SJSA1 (cell line): ENCODE measurements at places on chromosomes 3 and 15.
A peak's percentile ranks its signal among the peaks of the same experiment; 100 is the strongest.

- no peaks in the 10 kb centered on the region for H3K36me3 ChIP-seq
- no peaks in the 10 kb centered on the region for H3K27me3 ChIP-seq
- no peak for DNase-seq
- no peak overlapping the region for H3K27ac ChIP-seq
- H3K4me3 ChIP-seq: no peak overlapping the region
- H3K4me1 ChIP-seq: no peaks in the 10 kb centered on the region
Measured at GRCh38 chr3:19717736-19718135, 216.3 kb downstream of the EFHB start.

DNA sequence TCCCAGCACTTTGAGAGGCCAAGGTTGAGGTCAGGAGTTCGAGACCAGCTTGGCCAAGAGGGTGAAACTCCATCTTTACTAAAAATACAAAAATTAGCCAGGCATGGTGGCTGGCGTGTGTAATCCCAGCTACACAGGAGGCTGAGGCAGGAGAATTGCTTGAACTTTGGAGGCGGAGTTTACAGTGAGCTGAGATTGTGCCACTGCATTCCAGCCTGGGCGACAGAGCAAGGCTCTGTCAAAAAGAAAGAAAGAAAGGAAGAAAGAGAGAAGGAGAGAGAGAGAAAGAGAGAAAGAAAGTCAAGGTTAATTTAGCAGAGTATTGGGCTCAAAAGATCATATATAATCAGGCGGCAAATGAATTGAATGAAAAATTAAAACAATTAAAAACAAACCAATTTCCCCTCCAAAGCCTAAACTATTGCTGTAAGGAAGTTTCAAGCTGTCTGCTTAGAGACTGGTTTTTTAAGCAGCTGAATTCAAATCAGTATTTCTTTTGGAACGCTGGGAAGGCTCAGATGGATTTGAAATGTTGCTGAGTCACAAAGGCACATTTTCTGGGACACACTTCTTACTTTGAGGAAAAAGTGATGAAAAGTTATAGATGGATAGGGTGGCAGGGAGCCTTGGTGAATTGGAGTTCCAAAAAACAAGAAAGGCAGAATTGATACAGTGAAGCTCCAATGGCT is 81.3 kb upstream of the BHLHE40 start:
- H3K27ac ChIP-seq: peak overlapping the region; percentile 26; the same call in 1 of the 2 replicates
- no peaks in the 10 kb centered on the region for H3K27me3 ChIP-seq
- no peak overlapping the region for H3K4me3 ChIP-seq
- no peaks in the 10 kb centered on the region for H3K36me3 ChIP-seq

DNA sequence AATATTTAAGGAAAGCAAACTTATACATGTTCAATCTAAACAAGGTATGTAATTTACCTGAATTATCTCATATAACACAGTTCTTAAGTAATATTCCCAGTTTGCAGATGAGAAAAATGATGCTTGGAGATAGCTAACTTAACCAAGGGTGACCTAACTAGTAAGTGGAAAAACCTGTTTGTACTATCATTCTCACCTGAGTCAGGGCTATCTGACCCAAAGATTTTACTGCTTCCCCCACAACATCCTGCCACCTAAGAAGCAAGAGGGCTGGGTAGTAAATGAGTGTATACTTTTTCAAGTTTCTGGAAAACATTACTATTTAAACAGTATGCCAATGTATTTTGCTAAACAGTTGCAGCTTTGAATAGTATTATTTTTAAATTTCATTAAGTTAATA is 10.6 kb downstream of the TP63 start:
- no peak for DNase-seq
- no peak overlapping the region for H3K27ac ChIP-seq
- H3K4me3 ChIP-seq: no peak overlapping the region
- no peaks in the 10 kb centered on the region for H3K36me3 ChIP-seq
- no peaks in the 10 kb centered on the region for H3K4me1 ChIP-seq

DNA sequence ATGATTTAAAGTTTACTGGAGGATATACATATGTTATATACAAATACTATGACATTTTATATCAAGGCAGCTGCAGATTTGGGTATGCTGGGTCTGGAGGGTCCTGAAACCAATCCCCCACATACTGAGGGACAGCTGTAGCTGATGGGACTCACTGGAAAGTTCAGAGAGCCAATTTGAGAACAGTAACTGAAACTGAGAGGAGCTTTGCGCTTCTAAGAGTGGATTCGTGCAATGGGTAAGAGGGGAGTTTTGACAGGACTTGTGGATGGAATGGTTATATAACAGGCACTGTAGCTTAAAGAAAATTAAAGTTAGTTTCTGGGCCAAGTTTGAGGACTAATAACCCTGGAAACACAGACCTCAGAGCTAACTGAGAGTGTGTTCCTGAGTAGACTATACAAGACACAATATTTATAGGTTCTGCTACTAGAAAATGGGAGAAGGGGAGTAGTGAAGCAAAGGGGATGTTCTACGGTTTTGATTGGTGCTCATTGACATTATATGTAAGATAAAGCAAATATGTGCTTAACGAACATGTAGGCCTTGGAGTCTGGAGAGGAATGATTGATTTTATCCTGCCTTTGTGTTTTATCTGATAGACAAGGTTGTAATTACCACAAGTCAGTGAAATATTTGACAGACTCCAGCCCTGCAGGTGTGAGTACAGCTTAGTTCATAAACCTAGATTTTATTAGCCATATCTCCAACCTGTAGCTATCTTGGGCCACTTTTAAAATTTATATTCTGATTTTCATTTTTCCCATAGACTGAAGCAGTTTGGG is 4.8 kb upstream of the ZMAT3 start:
- peaks cover 4% of the 10 kb centered on the region; the same call in 1 of the 2 replicates for H3K36me3 ChIP-seq
- peaks cover 7% of the 10 kb centered on the region for H3K4me1 ChIP-seq
- DNase-seq: no peak
- H3K4me3 ChIP-seq: no peak overlapping the region
- H3K27me3 ChIP-seq: no peaks in the 10 kb centered on the region

DNA sequence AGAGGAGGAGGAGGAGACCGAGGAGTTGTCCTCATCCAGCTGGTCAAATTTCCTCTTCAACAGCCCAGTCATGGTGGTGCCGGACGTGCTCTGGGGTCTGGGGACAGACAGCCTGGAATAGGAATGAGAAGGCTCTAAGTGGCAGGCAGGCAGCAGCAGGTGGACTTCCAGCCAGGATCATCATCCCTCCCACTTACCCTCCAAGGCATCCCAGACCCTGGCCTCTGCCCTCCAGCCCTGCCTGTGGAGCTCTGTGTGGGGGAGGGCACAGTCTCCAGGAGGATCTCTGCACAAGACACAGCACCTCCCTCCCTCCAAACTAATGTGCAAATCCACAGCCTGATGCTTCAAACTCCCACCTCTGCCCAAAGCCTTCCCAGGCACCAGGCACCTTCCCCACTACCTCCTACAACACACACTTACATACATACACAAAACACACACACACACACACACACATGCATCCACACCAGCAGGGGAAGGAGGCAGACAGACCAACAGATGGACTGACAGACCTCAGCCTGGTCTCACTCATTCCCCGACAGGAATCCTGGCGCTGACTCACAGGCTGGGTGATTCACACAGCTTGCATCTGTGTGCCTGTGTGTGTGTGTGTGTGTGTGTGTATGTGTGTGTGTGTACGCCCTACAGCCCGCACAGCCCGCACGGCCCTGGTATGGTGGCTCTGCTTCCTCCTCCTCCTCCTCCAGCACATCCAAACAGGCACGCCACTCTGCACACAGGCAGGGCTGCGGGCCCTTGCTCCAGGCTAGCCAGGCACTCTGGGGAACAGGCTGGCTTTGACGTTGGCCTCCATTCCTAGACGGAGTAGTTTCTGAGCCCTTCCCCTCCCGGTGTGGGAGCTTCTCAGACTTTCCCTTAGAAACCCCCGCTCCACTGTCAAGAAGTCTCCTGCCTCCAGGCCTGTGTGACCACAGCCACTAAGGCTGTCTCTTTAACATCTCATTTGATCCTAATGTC is 6.5 kb downstream of the CSRNP1 start:
- peak overlapping the region; percentile 75 for H3K27ac ChIP-seq
- peaks cover 46% of the 10 kb centered on the region for H3K36me3 ChIP-seq
- peak; percentile 93 for DNase-seq
- H3K4me3 ChIP-seq: no peak overlapping the region

GRCh38 chr3:10023587-10024310 is 2.5 kb upstream of the FANCD2 start:
- peaks cover 37% of the 10 kb centered on the region for H3K36me3 ChIP-seq
- peak overlapping the region; percentile 28; the same call in 1 of the 2 replicates for H3K27ac ChIP-seq
- H3K27me3 ChIP-seq: no peaks in the 10 kb centered on the region
- H3K4me3 ChIP-seq: no peak overlapping the region

- H3K4me1 ChIP-seq: peaks cover 60% of the 10 kb centered on the region
- no peaks in the 10 kb centered on the region for H3K27me3 ChIP-seq
- peak; percentile 95 for DNase-seq
Measured at GRCh38 chr3:146968204-146968651, 363.1 kb upstream of the PLSCR5 start.

GRCh38 chr3:108403686-108404345 is 106.6 kb downstream of the MYH15 start:
- no peaks in the 10 kb centered on the region for H3K27me3 ChIP-seq
- no peak for DNase-seq
- H3K4me3 ChIP-seq: no peak overlapping the region
- H3K36me3 ChIP-seq: no peaks in the 10 kb centered on the region
- H3K27ac ChIP-seq: no peak overlapping the region

DNA sequence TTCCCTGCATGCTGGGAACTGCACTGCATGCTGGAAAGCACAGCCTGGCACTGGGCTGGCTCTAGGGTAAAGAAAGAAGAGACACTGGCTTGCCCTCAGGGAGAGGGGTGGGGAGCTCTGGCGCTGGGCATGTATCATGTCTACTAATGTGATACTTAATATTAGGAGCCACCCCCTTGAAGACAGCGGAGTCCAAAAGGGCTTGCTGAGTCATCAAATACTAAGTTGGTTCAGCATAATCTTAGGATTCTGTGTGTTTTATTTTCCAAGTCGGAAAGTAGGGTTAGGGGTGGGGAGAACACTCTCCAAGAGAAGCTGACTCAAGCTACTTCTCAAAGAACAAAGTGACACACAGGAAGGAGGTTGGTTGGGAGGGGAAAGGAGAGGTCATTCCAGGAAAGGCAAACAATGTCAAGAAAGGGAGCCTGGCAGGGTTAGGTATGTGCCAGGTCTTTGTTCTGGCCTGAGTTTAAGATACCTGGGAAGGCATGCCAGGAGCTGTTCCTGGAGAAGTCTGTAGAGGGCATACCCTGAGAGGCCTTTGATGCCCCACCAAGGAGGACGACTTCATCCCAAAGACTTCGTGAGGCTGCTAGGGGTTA is 237.8 kb upstream of the NR2E3 start:
- H3K4me3 ChIP-seq: no peak overlapping the region
- H3K27ac ChIP-seq: no peak overlapping the region
- no peaks in the 10 kb centered on the region for H3K27me3 ChIP-seq
- no peak for DNase-seq

GRCh38 chr15:65583701-65584100 is 27.2 kb downstream of the INTS14 start:
- H3K36me3 ChIP-seq: peaks cover 70% of the 10 kb centered on the region
- peaks cover 16% of the 10 kb centered on the region for H3K4me1 ChIP-seq
- no peak overlapping the region for H3K4me3 ChIP-seq
- H3K27me3 ChIP-seq: no peaks in the 10 kb centered on the region
- no peak for DNase-seq

DNA sequence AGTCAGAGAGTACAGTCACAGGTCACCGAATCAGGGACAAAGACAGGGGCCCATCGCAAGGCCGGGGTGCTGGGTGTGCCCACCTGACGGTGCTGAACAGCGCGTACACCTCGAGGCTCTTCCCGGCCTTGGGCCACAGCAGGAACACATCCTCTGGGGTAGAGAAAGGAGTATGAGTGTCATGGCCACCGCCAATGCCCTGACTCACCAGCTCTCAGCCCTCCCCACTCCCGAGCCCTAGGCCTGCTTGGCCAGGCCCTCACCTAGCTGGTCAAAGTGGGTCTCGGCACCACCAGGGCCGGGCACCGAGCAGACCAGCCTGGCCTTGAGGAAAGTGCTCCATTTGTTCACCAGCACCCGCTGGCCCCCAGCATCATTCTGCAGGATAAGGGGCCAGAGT is 4.2 kb downstream of the SEMA3G start:
- no peak overlapping the region for H3K4me3 ChIP-seq
- DNase-seq: no peak
- peaks cover 5% of the 10 kb centered on the region for H3K4me1 ChIP-seq
